ENCODE measurements at places on chromosomes 16 and 17.

DNA sequence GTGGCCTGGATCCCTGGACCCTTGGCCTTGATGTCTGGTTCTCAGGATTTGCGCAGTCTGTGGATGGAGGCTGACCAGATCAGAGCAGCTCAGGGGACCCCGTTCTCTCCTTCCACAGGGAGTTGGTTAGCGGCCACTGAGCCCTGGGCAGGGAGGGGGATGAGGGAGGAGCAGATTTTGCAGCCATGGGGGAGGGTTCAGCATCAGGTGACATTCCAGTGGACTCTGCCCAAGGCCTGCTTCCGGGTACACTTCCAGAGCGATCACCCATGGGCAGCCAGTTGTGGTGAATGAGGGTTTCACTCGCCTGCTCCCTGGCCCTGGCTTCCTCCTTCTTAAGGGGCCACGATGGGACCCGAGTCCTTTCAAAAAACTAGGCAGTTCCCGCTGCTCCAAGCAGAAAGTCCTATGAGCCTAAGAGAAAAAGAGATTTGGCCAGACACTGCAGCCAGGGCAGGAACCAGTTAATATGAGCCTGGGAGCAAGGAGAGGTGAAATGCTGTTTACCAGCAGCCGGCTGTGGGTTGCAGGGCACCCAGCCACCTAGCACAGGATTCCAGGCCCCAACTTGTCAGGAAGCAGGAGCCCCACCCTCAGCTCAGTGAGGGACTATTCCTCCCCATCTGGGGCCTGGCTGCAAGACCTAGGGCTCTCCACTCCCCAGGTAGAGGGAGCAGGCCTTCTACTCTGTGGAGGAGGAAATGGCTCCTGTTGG is 4.7 kb upstream of the GPRC5C start:
- DNase-seq: no peak

- no peak for DNase-seq
These were observed 3.5 kb upstream of the UBALD2 start for GRCh38 chr17:76261421-76262215.

GRCh38 chr17:40363111-40363827 is 1.3 kb downstream of the GJD3 start:
- DNase-seq: no peak

DNA sequence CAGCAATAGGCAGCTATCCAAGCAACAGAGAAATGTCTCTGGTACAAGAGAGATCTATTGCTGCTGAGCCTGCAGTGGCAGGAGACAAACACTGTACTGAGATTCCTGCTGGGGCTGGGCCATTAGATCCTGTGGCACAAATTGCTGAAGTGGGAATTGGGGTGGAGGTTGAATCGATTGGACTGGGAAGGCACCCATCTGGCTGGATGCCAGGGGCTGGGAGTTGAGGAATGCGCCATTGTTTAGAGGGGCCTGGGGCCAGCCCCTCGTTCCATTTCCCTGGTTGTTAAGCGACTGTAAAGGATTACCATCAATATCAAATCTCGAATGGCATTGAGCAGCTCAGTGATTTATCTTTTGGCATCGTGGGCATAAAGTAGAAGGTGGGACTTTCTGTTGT is 54.1 kb upstream of the ARL4D start:
- DNase-seq: no peak

- DNase-seq: no peak
These were observed 50.4 kb downstream of the SLFN5 start for GRCh38 chr17:35293151-35293847.

- DNase-seq: no peak
These were observed 713 bp downstream of the KNOP1 start for GRCh38 chr16:19717314-19717713.

DNA sequence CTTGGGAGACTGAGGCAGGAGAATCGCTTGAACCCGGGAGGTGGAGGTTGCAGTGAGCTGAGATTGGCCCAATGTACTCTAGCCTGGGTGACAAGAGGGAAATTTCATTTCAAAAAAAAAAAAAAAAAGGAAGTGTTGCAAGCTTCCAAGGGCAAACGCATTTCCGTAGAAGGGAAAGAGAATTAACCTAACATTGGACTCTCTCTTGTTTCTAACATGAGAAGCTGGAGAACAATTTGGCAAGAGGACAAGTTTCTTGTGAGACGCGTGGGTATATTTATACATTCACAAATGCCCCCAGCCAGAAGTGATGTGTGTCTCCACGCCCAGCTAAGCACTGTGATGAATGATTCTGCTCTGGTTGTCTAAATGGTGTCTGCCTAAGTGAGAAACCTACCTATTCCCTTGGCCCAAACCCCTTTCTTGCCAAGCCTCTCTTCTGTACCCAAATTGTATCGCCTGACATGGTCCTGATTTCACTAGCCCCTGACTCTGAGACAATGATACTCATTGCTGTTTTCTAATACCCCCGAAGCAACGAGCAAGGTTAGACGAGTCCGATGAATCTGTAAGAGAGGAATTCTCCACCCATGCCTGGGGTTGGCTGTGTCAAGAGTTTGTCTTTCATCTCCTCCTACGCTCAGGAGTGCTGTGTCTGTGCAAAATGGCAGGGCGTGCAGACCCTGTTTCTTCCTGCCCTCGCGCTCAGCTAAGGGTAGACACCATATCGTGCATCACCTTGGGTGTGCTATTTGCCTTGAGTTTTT is 14.2 kb upstream of the ST6GALNAC2 start:
- DNase-seq: no peak

- no peak for DNase-seq
These were observed 60.6 kb downstream of the CDYL2 start for GRCh38 chr16:80743772-80744171.

GRCh38 chr16:24953306-24953705 is 61.9 kb downstream of the ARHGAP17 start:
- DNase-seq: no peak

DNA sequence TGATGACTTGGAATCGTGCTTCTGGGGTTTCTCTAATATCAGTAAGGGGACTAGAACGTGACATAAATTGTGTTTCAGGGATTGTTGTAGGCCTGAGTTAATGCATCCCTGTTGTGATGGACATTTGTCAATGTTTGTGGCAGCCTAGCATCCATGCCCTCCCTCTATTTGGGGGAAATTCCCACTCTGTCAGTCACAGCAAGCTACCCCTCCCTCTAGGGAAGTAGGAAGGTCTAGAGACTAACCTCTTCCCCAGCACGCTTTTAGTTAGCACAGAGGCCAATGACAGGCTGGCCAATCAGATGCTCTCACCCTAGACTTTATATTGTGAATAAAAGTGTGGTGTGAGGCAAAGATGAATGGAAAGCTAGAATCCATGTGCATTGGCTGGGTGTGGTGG is 32.4 kb upstream of the NF1 start:
- no peak for DNase-seq

GRCh38 chr16:84166796-84167695 is 19.8 kb downstream of the TAF1C start:
- no peak for DNase-seq
